ENCODE measurements at places on chromosomes 2 and 18.

DNA sequence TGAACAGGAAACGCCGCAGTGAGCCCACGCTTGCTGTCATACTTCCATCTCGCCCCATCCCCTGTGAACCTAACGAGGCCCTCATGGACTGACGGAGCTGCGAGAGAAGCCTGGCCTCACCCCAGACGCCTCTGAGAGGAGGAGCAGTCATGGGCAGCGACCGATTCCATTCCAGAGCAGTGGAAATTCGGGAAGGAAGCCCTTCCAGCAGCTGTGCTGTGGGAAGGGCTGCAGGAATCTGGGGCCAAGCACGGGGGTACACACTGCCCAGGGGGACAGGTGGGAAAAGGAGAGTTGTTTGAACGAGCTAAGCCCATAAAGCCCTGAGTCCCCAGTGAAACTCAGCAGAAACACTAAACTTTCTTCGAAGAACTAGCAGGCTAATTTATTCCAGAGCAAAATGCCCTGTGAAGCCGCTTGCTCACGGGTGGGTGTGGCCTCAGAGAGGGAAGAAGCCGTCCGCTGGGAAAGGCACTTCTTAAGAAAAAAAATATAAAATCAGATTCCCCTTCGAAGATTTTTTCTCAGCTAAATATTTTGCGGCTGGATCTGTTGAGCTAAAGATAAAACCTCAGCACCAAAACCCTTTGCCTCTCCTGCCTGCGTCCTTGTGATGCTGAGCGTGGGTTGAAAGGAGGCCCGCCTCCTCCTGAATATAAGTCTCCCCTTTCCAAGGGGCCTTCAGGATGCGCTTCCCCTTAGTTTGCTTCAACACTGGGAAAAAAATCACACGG lies 38.2 kb downstream of the ANKMY1 start:
- DNase-seq = no peak

- DNase-seq = no peak
Observed at GRCh38 chr2:36423172-36423571, 67.6 kb downstream of the CRIM1 start.

- no peak for DNase-seq
Observed at GRCh38 chr2:48449073-48449840, 80.7 kb upstream of the STON1 start.

GRCh38 chr2:215609089-215610032 lies 173.5 kb upstream of the FN1 start:
- no peak for DNase-seq

- no peak for DNase-seq
Observed at GRCh38 chr2:115386465-115386864, 944.0 kb downstream of the DPP10 start.

GRCh38 chr18:76374330-76375281 lies 120.4 kb downstream of the ZNF516 start:
- DNase-seq = no peak

DNA sequence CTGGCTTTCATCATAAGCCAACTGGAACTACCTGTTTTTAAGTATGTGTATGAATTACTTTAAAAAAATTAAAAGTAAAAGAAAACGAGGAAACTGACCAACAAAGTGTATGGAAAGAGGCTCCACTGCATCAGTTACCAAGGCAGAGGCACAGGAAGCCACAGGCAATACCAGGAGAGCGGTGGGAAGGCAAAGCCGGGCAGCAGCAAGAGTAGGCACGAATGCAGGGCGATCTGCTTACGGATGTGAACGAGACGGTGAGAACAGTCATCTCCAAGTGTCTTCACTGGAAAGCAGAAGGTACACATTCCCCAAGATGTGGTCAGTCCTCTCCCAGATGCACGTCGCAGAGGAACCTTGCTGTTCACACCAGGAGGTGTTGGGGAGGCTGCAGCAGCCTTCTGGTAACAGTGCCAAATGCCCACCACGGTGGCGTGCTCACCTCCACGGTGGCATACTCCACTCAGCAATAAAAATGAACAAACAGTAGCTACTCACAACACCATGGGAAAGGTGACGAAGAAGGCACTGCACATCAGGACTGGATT lies 43.1 kb downstream of the HS6ST1 start:
- no peak for DNase-seq

DNA sequence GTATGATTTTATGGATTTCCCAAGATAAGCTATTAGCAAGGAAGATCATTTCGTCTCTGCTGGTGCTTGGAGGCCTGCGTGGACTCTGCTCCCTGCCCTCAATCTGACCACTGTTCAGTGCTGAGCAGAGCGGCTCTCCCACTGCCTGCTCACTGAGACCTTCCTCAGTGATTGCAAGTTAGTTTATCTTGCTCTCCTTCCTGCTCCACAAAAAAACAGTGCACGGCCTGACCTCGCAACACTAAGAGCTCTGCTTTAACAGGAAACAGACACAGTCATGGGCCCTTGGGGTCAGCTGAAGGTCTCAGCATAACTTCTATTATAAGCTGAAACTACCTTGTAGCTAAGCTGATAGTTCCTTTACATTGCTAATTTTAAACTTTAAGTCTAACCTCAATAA lies 53.1 kb downstream of the PRELID3A start:
- no peak for DNase-seq

DNA sequence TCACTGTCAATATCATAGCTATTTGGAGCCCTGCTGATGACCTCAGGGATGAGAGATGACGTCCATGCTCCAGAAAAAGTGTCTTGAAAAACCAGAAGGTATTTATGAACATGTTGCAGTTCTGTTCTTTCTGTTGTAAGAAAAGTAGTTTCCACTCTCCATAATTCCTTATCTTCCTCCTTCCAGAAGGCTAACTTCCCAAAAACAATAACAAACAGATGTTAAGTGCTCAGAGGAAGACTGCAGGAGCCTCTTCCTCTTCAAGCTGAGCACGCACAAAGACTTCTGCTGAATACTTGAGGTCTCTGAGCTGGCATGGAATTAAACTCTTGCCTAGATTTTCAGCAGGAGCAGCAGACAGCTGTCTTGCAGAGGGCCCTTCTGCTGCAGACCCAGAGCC lies 434.5 kb upstream of the KLHL29 start:
- DNase-seq = no peak

GRCh38 chr2:64730551-64731262 lies 77.0 kb upstream of the SERTAD2 start:
- DNase-seq = peak; percentile 1

DNA sequence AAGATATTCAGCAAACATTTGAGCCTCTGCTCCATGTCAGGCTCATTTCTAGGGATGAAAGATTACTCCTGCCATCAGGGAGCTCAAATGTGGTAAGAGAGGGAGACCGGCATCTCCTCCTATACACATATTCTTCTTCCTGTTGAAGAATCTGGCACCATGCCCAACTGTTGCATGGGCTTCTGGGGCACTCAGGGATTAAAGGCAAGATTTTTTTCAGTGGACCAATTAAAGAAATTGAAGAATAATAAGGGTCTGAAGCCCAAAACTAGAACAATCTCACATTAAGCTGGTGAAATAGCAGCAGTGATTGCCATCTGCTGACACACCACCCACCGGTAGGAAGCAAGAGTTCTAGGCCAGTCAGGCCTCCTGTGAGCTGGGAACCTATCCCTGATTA lies 145.4 kb upstream of the LYPD6 start:
- DNase-seq = no peak

DNA sequence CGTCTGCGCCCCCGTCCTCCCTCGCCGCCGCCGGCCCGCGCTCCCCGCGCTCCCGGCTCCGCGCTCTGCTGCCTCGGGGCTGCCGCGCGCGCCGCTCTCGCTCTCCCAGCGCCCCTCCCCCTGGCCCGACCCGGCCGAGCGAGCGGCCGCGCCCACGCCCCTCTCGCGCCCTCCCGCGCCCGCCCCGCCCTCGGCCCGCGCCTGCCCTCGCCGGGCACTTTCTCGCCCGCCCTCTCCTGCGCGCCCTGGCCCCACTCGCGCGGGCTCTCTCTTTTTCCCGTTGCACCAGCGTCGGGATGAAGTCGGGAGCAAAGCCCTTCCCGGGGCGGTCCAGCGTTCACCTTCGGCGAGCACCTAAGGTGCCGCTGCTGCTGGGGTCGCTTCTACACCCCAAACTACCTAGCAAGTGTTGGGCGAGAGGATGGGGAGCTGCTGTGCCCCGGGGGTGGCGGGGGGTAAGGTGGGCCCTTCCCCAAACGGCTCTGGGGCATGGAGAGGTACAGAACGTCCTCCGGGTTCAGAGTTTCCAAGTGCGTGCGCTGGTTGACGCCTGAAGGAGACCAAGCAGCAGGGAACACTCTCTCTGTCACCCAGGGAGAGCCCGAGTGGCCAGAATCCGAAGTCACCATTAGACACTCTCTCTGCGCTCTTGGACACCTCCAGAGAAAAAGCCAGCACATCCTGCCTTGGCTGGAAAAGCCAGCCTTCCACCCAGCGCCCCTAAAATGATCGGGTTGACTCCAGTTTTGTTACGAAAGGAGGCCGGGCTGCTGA lies at the start of gene COLEC12:
COLEC12 (minus strand) TSS at position 70 of the 774 bp plus-strand sequence. CDS start 187 bp downstream, outside the sequence.
- no peak for DNase-seq

DNA sequence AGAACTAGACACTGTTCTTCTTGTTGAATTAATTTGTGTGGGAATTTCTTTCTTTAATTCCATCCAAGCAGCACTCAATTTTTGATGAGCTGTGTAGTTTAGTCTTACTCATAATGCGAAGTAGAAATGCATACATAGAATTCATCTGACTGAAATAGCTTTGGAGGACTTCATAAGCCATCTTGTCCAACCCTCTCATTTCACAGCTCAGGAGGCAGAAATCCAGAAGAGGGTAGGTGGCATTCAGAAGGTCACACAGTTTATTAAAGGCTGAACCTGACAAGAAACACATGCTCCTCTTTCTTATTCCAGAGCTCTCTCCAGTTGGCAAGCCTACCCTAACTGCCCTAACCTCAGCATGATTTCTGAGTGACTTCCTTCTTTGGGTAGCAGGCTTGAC lies 169.2 kb upstream of the NOSTRIN start:
- no peak for DNase-seq

DNA sequence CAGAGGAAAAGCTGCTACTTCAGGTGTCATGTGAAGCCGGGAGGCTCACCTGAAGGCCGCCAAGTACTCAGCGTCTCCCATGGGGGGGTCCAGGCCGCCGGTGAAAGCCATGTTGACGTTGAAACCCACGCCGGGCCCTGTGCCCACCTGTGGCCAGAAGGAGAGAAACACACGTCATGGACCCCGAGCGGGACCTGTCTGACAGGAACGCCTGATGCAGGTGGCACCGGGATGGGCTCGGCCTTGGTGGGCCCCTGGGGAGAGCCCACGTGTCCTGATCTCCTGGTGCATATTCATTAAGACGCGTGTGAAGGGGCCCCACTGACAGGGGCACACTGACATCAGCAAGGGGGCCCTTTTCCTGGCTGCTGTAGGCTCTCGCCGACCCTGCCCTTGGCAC lies 233.2 kb downstream of the TWIST2 start:
- DNase-seq = no peak

- no peak for DNase-seq
Observed at GRCh38 chr2:134433979-134434378, 180.1 kb downstream of the MGAT5 start.

- no peak for DNase-seq
Observed at GRCh38 chr2:58545300-58546280, 304.5 kb upstream of the FANCL start.

Measured in stimulated activated CD4-positive, alpha-beta T cell treated with anti-CD3 and anti-CD28 coated beads, Interleukin-15, amount 100 ng/mL, for 1 hour (primary cell).